Colonic mucosa (tissue), 4 donors: ENCODE measurements at places on chromosomes 2 and 18.

GRCh38 chr18:75859533-75859932 is 432.0 kb upstream of the SMIM21 start:
- DNase-seq, result no peak

GRCh38 chr2:29688429-29688828 is 233.0 kb downstream of the ALK start:
- DNase-seq, result no peak

GRCh38 chr2:234913208-234913626 is 38.6 kb upstream of the SH3BP4 start:
- no peak for DNase-seq

DNA sequence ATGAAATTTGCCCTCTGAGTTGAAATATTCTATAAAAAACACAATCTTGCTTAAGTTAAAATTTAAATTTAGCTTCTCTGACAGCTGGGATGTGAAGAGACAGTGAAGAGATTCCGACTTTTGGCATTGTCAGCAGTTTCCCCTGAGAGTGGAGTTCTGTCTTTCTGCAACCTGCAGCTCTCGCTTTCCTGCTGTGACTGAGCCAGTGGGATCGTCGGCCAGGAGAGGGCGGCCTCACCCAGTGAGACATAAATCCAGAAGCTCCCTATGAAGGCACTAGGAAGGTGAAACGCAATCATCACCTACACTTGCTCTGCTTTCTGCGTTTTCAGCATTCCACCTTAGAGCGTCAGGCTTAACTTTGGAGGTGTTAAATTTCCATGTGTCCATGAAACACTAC is 75.4 kb upstream of the HNMT start:
- DNase-seq, result peak; percentile 50

DNA sequence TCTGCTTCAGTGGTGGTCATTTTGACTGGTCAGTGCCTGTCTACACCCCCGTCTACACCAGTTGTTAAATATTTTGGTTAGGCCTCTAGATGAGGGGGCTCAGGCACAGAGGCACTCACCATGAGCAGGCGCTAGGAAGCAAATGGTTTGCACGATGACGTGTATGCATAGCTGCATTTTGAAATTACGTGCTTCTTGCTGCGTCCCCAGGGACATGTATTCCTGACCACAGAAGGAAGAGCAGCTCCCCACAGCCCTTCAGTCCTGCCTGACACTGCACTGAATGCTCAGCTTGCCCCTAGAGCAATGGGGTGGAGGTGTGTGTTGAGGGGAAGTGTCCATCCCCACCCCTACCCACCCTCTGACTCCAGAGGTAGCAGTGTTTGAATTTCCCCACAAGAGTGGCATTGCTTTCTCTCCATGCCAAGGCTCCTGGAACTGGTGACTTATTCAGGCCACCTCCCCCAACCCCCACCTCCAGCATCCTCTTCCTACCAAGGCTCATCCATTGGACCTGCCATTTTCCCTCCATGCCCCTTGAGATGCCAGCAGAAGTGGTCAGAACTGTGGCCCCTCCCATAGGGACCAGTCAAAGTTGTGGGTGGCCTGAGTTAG is 11.4 kb upstream of the ZAP70 start:
- no peak for DNase-seq
